ENCODE measurements at places on chromosomes 5 and 9. TPM values are rescaled to one million over a fixed set of nuclear protein-coding genes. Genes with fewer than 3 reads are reported as not detected.

- no peak for DNase-seq
Observed at GRCh38 chr5:170216257-170216864, 16.4 kb upstream of the C5orf58 start.

DNA sequence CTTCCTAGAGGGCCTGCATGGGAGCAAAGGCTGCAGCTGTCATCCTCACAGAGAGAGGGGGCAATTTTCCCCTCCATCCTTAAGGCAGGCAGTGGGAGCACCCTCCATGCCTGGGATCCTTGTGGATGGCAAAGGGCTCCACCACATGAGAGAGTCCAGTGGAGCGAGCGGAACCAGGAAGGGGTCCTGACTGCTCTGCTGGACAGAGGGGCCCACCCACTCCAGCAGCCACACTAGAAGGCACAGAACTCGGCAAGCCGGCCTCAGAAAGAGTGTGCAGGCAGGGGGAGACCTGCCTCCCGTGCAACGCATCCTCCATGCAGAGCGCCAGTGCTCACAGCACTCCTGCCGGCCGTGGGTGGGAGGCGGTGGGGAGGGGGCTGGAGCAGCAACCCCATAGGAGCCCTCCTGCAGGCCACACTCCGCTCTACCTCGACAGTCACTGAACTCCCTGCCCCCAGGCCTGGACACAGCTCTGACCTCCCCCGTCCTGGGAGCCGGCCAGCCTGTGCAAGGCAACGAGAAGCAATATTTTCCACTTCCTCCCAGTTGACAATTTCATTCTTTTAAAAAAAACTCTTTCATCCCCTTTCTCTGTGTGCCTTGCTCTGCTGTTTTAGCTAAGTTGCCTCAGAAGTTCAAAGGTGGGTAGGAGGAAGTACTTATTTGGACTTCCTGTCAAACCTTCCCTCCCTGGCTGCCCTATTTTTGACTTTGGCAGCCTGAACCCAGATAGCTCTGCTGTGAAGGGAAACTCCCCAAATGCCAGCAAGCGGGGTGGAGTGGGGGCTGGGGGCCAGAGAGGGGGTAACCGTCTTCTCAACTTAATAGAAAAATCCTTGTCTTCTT is 5.3 kb upstream of the LCP2 start:
- peak; percentile 75 for DNase-seq

- DNase-seq, result no peak
Observed at GRCh38 chr5:179368126-179368805, 23.0 kb upstream of the ADAMTS2 start.

DNA sequence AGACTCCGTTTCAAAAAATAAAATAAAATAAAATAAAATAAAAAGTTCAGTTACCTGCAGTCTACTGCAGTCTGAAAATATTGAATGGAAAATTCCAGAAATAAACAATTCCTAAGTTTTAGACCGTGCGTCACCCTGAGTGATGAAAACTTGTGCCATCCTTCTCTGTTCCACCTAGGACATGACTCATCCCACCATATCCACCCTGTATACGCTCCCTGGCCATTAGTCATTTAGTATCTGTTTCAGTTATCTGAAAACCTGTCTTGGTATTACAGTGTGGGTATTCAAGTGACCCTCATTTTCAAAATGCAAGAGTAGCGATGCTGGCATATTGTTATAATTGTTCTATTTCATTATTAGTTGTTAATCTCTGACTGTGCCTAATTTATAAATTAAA is 51.8 kb upstream of the TEX48 start:
- no peak for DNase-seq

GRCh38 chr5:159202151-159202550 is 7.2 kb downstream of the RNF145 start:
- no peak for DNase-seq

- no peak for DNase-seq
Observed at GRCh38 chr9:105057551-105057950, 129.6 kb upstream of the ABCA1 start.

GRCh38 chr5:54637654-54638053 is 120.1 kb downstream of the SNX18 start:
- DNase-seq, result no peak

GRCh38 chr5:78591138-78591612 is 57.4 kb downstream of the LHFPL2 start:
- no peak for DNase-seq

- DNase-seq, result peak; percentile 14
Observed at GRCh38 chr5:95958310-95959014, 3.2 kb downstream of the ELL2 start.

GRCh38 chr5:64519263-64519662 is 13.4 kb downstream of the RGS7BP start:
- DNase-seq, result no peak

DNA sequence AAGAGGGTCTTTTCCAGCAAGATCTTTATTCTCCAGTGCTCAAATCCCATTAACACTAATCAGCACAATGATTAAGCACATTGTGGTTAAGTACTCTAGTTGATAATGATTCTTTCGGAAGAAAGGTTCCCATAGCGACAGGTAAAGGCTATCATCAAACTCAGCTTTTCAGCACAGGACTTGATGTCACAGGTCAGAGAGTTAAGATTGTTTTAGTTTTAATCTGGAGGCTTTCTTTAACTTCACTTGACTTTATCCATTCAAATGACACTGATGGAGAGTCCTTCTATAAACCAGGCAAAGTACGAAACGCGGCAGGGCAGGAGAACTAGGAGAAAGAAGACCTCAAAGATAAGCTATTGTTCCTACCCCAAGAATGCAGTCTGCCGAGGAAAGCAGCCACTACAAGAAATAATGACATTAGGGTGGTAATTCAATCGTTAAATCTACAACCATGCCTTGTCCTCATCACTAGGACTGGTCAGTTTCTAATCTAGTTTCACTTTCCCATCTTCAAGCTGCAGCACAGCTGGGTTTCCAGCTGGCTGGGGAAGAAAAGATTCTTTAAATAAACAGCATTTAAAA is 4.6 kb downstream of the NRG2 start:
- no peak for DNase-seq

- peak; percentile 77 for DNase-seq
Observed at GRCh38 chr5:143023411-143024096, 253.4 kb downstream of the ARHGAP26 start.

DNA sequence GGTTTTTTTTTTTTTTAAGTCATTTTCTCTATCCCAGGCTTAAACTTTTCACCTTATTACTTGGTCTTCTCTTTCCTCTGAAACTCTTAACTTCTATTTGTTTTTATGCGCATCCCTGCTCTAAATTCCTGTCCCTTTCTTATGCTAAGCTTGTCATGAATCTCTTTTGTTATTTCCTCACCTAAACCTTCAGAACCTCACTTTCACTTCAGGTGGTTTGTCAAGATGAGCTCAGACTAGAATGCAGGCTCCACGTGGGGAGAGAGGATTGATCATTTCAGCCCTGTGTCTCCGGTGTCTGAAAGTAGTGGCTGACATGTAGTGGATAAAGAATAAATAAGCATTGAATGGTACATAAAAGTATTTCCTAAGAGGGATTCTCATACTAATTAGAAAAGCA is 63.6 kb downstream of the ANXA1 start:
- no peak for DNase-seq

DNA sequence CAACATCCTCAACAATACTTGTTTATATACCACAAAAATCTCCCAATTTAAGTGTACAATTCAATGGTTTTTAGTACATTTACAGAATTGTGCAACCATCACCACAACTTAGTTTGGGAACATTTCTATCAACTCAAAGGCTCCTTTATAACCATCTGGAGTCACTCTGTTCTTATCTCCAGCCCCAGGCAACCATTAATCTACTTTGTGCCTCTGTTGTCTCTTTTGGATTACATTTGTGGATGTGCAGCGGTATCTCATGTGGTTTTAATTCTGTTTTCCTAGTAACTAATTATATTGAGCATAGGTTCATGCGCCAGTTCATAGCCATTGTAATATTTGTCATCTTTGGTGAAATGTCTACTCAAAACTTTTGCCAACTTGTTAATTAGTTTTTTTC is 14.4 kb downstream of the ADAMTS19 start:
- DNase-seq, result no peak

GRCh38 chr5:159850160-159850559 is 66.1 kb upstream of the ADRA1B start:
- DNase-seq, result no peak

TIMD4 gene
- 2.3 TPM for total RNA-seq

AFF4 gene
- 29.3 TPM for total RNA-seq

SLC25A48 gene
- not detected for total RNA-seq

ADAMTSL2 gene
- total RNA-seq, result 0.11 TPM

LCN6 gene
- not detected for total RNA-seq

ANGPTL2 gene
- total RNA-seq, result not detected

KCNMB1 gene
- total RNA-seq, result not detected

UAP1L1 gene
- 14.4 TPM for total RNA-seq
